Anterior cingulate cortex (tissue), 58 donors: ENCODE measurements at places on chromosomes 3 and 15.

DNA sequence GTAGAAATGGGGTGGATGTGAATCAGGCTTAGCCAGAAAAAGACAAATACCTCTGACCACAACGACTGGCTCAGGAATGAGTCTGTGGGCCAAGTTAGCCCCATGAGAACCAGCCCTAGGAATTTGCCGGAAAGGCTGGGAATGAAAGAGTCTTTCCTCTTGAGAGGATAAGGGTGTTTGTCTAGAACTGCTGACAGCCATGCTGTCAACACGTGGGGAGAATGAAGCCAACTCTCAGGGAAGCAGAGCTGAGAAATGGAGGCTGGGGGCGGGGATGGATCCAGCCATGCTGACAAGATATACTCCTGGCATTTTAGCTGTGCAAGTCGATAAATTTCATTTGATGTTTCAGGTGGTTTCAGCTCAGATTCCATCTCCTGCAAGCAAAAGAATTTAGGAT, 10.6 kb upstream of the SLC6A1 start:
- DNase-seq: no peak

DNA sequence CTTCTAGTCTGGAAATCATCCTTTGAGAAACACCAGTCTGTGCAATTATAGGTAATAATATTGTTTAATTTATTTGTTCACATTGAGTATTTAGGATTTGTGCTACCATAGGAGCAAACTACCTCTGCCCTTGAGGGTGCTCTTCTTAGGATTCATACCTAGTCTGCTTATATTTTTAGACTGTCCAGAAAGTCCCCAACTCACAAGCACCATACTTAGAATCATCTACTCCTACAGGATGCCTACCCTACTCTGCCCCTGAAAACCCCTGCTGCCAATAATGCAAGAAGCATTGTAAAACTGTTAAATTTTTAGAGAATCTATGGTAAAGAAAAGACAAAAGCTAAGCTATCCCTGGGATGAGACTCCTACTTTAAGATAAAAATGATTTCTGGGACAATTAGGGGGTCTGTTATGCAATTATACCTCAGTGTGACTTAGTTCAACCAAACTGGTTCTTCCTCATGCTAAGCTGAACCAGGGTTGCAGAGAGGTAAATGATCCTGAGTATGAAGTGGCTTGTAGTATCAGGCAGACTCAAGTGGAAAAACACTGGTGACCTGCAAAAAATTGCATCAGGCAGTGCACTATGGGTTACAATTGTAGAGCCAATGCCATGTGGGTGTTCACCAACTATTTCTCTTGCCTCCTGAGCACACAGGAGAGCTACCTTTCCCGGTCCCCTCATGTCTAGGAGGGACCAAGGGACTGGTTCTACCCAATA, 133.3 kb downstream of the TNIK start:
- no peak for DNase-seq

- DNase-seq: no peak
These were observed 27.7 kb downstream of the AQR start for GRCh38 chr15:34941831-34942230.

- DNase-seq: no peak
These were observed 72.1 kb downstream of the PLOD2 start for GRCh38 chr3:146088840-146089239.

- DNase-seq: no peak
These were observed 42.3 kb downstream of the RSRC1 start for GRCh38 chr3:158152186-158152585.

- DNase-seq: no peak
These were observed 28.6 kb downstream of the SOX14 start for GRCh38 chr3:137792626-137793271.

DNA sequence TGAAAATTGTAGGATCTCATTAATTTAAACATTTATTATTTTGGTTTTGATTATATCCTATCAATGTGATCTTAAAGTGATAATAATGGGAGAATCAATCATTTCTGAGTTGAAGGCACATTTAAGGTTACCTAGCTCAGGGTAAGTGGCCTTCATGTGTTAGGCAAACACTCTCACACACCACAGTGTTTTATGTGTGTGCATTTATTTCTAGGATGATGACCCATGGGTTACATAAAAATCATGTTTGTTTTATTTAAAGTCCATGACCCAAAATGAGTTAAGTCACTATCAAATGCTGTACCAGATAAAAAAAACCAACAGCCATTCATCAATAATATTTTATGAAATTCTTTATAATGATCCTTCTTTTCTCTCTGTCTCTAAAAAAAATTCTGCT, 520.8 kb downstream of the GRM7 start:
- no peak for DNase-seq

GRCh38 chr3:31067004-31067403, 172.5 kb upstream of the GADL1 start:
- no peak for DNase-seq

- DNase-seq: peak; percentile 10
These were observed 90.0 kb downstream of the GAP43 start for GRCh38 chr3:115713284-115713683.

DNA sequence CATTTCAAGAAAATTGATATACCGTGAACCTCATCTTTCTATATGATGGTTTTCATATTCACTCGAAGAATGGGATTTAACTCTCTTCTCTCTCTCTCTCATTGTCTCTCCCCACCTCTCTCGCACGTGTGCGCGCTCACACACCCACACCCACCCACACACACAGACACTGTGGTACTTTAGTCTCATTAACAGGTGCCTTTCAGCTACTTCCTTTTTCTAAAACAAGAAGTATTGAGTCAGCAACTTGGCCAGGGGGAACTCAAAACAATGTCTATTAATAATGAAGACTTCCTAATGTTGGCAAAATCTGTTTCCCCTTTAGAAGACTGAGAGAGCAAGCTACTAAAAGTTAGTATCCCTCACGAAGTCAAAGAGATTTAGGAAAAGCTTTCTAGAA, 150.7 kb downstream of the TMCO5A start:
- no peak for DNase-seq

DNA sequence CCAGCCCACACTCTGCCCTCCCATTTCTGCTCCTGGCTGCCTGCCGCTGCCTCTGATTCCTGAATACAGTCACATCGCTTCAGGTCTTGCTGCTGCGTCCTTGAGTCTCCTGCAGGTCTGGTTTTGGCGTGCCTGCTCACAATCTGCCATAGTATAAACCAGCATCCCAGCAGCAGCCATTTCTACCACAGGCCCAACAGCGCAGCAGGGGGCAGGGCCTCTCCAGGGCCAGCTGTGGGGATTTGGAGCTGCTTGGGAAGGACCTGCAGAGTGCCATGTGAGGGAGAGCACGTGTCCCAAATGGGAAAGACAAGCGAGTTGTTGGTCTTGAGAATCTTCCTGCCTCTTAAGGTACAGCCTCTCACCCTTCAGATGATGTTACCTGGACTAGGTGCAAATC, 398.3 kb upstream of the PPP2R3A start:
- DNase-seq: no peak
